M059J (cell line): ENCODE measurements at places on chromosomes 4 and X.

GRCh38 chr4:3240936-3241522, 7.9 kb upstream of the MSANTD1 start:
- no peak for DNase-seq

GRCh38 chrX:22314211-22314610, 41.5 kb downstream of the CBLL2 start:
- peak; percentile 43 for DNase-seq

GRCh38 chrX:153689654-153690465, 2.1 kb downstream of the SLC6A8 start:
- peak; percentile 55 for DNase-seq

GRCh38 chrX:63561425-63561824, 210.3 kb upstream of the SPIN4 start:
- peak; percentile 25 for DNase-seq

DNA sequence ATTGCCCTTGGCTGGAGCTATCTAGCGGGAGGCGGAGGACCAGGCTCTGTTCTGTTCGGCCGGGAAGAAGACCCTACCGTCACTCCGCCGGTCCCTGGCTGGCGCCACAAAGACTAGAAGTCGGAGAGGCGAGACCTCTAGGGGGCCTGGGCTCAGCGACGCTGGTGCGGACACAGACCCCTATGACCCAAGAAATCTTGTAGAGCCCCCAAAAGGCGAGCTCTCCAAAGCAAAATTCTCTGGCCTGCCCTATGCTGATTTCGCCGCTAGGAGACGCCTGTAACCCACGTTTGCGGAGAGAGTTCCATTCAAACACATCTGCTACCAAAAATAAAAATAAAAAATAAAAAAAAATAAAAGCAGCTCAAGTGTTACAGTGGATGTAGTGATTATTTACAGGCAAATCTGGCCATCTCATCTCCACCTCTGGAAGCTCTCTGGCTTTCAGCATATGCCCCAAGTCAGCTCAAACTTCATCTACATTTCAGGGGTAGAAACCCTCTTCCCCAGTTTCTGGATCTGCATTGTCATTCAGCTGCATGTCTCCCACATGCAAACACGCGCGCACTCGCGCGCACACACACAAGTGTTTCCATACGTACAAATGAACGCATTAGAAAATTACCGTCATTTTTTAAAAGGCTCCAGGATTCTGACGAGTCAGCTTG, 2.4 kb upstream of the PCDH10 start:
- DNase-seq, result peak; percentile 45

DNA sequence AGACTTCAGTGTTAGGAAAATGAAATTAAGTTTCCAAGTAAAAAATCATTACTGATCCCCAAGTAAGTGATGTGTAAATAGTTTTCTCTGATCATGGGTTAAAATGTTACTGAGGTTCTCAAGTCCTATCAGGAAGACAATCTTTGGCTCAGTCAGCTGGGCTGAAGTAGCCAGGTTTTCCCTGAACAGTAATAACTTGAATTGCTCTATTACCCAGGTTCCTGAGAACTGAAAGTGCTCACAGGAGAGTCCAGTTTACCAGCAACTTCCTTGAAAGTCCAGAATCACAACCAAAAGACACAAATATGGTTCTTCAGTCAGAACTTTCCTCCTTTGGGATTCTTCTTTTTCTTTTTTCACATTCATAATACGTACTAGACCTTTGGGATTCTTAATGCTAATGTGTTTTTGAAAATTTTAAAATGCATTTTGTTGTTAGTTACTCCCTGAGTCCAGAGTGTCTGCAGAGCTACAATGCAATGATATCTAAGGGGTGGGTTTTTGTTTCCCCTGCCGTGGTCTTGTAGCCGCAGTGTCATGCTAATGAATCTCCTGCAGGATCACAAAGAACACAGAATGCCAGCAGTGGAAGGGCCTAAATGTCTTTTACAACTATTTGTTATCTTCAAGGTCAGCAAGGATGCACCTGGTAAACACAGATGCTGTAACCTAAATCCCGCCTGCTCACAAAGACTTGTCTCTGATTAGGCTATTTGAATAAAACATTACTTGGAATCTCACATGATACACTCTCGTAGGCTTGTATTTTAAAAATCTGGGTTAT, 439.8 kb upstream of the NR3C2 start:
- DNase-seq, result no peak

- no peak for DNase-seq
These were observed 9.4 kb downstream of the GPRIN3 start for GRCh38 chr4:89298155-89298554.

GRCh38 chr4:158873795-158874401, 105.1 kb downstream of the FNIP2 start:
- peak; percentile 91 for DNase-seq

DNA sequence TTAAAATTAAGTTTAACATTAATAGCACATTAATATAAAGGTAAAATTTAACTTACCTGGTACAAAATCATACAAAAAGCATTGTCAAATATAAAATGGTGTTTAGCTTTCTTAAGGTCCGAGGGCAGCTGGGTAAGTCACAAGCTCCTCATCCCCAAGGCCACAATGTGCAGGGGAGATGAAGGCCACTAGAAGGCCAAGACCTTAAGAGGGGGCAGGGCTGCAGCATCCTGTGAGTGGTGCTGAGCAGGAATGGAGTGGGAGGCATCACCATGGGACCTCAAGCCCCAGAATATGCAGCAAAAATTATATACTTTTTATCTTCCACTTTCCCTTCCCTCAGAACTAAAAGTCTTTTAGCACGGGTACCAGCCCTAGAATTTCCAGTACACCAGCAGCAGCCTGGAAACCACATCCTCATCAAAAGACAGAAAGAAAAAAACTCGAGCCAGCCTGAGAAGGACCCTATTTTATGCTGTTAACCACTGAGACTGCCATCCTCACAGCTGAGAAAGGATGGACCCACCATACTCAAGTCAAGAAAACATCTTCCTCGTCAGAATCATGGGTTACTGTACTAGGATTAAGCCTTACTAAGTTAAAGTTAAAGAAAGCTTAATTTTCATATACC, 13.0 kb upstream of the RHOXF2 start:
- no peak for DNase-seq

- DNase-seq, result peak; percentile 55
These were observed 71.8 kb downstream of the SUPT20HL2 start for GRCh38 chrX:24241822-24242648.

DNA sequence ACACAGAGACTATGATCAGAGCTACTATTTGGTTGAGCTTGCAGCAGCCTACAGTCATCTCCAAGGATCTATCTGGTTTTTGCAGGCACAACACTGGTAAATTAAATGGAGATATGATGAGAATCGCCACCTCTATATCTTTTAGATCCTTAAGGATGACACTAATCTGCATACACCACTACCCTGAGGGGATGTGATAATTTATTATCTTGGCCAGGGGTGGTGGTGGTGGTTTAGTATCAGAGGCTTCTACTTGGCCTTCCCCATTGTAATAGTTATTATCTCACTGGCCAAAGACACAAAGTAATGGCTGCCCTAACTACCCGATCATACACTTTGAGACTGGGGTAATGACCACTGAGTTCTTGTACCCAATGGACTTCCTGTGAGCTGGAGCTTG, 21.2 kb downstream of the CCDC160 start:
- DNase-seq, result no peak

GRCh38 chr4:165522050-165522449, 143.2 kb downstream of the CPE start:
- DNase-seq, result no peak

GRCh38 chr4:34644579-34645115, 1599.7 kb downstream of the ARAP2 start:
- peak; percentile 2 for DNase-seq

- no peak for DNase-seq
These were observed 12.8 kb downstream of the ATP5ME start for GRCh38 chr4:661231-661630.

- peak; percentile 22 for DNase-seq
These were observed 115.7 kb upstream of the TEX13C start for GRCh38 chrX:125203737-125204578.

- no peak for DNase-seq
These were observed 3.7 kb downstream of the CNGA1 start for GRCh38 chr4:48012824-48013223.

GRCh38 chr4:132097041-132097440, 1052.1 kb upstream of the PCDH10 start:
- DNase-seq, result no peak

DNA sequence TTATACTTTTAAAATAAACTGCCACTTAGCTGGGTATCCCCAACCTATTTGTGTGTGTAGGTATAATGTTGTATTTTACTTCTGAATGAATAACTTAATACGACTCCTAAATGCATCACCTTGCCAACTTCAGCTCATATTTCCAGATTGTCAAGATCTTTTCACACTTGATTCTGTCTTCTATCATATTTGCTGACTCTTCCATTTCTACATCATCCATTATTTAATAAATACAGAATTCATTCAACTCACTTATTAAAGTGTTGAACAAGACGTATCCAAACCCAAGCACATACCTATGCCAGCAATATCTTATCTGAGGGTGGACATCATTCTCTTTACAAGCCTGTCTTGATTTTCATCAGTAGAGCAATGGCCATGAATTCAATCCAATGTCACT, 91.2 kb upstream of the FAM47C start:
- no peak for DNase-seq

GRCh38 chr4:61571761-61572559, 371.8 kb downstream of the ADGRL3 start:
- DNase-seq, result peak; percentile 3

DNA sequence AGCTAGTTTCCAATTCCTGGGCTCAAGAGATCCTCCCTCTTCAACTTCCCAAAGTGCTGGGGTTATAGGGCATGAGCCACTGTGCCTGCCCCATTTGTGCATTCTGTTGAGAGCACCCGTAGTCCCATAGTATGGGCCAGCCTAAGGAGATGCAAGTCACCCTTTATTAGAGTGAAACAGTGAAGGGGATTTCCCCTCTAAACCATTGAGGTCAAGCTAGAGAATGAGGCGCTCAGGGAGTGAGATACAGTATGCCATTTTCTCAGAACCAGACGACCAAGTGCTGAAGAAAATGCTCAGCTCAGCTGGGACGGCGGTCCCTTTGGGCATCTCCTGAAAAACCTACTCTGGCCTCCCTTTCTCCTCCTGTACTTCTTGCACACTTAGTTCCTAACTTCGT, 18.7 kb downstream of the RNF4 start:
- DNase-seq, result no peak

GRCh38 chrX:125826080-125826479, 340.0 kb downstream of the DCAF12L2 start:
- no peak for DNase-seq
